ENCODE measurements at places on chromosomes 3 and 15.

DNA sequence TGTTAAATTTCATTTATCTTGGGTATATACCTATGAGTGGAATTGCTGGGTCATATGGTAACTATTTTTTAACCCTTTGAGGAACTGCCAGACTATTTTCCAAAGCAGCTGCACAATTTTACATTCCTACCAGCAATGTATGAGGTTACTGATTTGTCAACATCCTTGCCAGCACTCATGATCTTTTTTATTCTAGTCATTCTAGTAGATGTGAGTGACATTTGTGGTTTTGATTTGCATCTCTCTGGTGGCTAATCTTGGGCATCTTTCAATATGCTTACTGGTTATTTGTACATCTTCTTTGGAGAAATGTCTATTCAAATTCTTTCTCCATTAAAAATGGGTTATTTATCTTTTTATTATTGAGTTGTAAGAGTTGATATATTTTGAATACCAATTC, 21.3 kb upstream of the LRRC58 start:
- no peak for DNase-seq

DNA sequence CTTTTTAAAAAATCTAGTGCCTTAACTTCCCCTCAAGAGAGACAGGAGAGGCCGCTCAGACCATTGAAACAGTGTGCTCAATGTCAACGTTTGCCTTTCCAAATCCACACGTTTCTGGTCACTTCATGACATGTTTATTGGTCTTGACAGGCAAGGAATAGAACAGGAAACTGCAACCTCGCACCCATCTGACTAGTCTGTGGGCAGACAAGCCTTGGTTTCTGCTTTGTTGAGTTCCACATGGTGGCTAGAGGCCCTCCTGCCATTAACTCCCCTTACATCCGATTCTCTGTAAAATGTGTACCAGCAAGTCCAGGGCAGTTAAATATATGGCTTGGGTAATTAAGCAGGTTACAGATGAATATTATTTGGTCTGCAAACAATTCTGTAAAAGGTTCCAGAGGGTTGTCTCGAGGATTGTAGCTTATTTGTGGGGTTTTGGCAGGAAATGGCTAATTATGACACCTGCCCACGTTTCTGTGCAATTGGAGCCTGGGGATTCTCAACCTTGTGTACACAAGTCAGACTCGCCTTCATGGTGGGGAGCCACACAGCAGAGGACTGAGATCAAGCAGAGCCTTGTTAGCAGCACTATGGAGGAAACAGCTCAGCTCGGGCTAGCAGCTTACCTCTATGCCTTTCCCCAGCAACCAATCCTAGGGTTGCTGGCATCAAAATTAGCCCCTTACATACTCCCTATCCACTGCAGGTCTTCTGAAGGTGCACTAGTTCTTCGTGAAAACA, 317.5 kb upstream of the IGF1R start:
- no peak for DNase-seq

- no peak for DNase-seq
Measured at GRCh38 chr15:70180186-70180875, 82.6 kb upstream of the TLE3 start.

DNA sequence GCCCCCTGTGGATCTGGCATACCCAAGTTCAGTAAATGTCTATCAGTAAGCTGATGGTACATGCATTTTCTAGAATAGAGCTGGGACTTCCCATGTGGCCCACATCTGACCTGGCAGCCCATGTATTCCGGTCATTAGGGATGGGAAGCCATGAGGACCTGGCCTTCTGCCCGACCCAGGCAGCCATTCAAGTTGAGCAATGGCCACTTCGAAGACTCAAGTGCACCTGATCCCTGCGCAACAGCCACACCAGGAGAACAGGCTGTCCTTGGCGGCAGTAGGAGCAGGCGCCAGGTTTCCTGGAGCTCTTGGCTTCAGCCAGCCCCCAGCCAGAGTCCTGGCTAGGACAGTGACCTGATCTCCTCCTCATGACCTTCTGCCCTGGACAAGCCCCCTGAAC, 14.6 kb downstream of the HEMK1 start:
- no peak for DNase-seq

GRCh38 chr3:127360647-127361046, 72.8 kb upstream of the PRR20G start:
- no peak for DNase-seq

DNA sequence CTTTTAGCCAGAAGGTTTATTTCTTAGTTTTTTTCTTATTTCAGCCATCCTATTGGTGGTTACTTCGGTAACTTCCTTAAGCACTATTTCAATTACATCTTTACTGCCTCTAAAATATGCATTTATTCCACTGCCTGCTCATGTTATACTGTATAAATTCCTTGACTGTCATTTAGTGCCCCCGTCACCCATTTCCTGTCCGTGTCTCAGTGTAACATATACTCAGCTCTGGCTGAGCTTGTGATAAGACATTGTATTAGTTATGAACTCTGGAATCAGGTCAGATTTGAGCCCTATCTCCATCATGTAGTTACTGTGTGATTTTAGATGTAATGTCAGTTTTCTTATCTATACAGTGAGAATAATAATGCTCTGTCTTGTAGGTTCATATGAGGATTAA, 24.2 kb downstream of the PIAS1 start:
- no peak for DNase-seq

- no peak for DNase-seq
Measured at GRCh38 chr3:159185443-159186050, 383.7 kb downstream of the MFSD1 start.

- no peak for DNase-seq
Measured at GRCh38 chr3:53921296-53921695, 29.6 kb upstream of the SELENOK start.

DNA sequence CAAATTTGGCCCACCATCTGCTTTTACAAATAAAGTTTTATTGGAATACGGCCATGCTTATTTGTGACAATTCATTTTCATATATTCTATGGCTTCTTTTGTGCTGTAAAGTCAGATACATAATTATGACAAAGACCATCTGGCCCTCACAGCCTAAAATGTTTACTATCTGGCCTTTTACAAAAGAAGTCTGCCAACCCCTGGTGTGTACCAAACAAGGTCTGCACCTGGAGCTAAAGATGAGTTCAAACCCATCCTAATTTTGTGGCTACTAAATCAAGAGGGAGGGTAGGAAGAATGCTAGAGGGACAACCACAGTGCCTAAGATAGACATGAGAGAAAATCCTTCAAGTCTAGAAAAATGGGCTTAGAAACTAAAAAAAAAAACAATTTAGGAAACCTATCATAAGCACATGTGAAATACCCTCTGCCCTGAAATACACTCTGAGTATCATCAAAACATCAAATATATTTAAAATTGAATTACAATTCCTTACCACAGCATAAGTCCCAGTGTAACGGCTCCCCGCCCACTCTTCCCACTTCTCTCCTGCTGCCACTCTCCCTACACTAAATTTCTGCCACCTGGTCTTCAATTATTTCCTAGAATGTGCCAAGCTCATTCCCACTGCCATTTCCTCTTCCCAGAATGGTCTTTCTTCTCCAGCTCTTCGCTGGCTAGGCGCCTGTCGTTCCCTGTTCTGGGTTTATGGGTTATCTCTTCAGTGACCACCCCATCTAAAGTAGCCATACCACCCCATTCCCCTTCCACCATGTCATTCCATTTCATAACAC, 950.7 kb upstream of the CFAP20DC start:
- no peak for DNase-seq

- DNase-seq, result no peak
Measured at GRCh38 chr15:70605606-70606410, 157.6 kb downstream of the UACA start.

- DNase-seq, result no peak
Measured at GRCh38 chr15:66757521-66757920, 55.5 kb downstream of the SMAD6 start.

DNA sequence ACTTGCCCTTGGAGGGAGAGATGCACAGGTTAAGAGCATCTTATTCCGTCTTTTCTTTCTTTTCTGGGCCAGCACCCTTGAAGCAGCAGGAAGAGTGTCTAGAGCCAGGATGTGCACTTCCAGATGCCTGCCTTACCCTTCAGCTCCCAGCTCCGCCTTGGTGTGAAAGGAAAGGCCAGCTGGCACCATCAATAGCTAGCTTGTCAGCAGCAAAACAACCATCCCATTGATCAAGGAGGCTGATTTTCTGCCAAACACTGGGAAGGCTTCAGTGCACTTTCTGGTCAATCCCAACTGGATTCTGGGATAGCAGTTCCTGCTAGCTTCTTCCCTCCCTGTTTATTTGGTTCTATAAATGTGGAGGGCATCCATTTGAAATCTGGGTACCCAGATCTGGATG, 110.9 kb upstream of the GALNT15 start:
- no peak for DNase-seq

DNA sequence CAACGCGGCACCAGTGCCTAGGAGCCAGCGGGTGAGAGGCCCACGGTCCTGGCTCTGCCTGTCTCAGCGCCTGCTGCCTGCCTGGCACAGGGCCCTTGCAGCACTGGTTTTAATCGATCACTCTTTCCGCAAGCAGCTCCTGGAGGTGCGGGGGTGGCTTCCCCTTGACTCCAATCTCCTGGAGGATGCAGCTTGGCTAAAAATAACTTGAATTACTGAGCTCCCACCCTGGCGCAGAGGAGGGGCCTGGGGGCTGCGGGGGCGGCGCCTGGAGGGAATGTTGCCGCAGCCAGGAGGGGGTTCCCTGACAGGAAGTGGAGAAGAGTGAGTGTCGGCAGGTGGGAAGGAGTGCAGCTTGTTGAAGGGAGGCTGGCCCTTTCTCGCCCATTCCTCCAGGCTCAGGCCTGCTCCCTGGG, 9.9 kb upstream of the RPL29 start:
- DNase-seq, result no peak

DNA sequence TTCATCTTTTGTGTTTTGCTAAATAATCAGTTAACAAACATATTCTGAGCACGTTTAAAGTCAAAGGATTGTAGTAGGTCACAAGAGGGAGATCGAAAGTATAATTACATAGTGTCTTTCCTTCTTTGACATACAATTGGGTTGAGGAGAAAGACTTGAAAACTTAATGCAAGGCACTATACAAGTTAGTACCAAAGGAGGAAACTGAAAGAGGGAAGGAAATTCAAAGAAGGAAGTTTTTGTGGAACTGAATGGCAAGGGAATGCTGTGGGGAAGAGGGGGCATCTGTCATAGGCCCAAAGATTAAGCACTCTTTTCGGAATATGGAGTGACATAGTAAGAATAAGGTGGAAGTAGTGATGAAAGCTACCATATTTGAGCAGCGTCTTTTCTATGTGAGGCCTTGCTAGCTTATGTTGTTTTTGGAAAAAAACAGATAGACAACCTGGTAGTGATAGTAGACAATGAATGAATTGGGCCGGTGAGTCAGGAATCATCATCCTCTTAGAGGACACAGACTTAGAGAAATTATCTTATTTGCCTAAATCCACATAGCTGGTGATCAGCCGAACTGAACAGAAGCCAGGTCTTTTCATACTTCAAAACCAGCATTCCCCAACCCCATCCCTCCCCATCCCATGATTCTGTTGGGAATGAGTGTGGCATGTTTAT, 10.2 kb downstream of the MBNL1 start:
- no peak for DNase-seq

DNA sequence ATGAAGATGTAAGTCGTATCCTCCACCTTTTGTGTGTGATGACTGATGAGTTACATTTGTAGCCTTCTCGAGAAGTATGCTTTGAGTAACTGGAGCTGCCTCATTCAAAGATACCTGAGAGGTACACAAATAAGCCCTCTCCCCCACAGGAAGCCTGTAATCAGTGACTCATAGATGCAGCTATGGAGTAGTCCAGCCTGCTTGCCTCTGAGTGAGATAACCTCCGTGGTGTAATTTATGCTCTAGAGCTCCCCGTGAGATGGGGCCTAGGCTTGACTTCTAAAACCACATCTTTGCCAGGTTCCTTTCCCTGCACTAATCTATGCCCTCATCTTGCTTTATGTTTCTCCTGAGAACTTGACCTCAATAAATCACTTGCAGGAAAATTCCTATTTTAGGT, 291.7 kb downstream of the SUCLG2 start:
- no peak for DNase-seq

- DNase-seq, result no peak
Measured at GRCh38 chr3:172213904-172214303, 174.5 kb downstream of the FNDC3B start.

GRCh38 chr15:75347222-75348033, 589 bp downstream of the NEIL1 start:
- DNase-seq, result peak; percentile 40

GRCh38 chr3:72169120-72169519, 384.2 kb upstream of the PROK2 start:
- no peak for DNase-seq

- DNase-seq, result no peak
Measured at GRCh38 chr3:179416681-179417080, 34.6 kb downstream of the GNB4 start.

- no peak for DNase-seq
Measured at GRCh38 chr15:48085591-48085930, 35.2 kb upstream of the SLC24A5 start.

- DNase-seq, result no peak
Measured at GRCh38 chr15:90623854-90624253, 93.3 kb upstream of the BLM start.

- no peak for DNase-seq
Measured at GRCh38 chr15:72196409-72197040, 1.1 kb downstream of the GRAMD2A start.

- no peak for DNase-seq
Measured at GRCh38 chr15:69910514-69910913, 187.2 kb downstream of the TLE3 start.

GRCh38 chr3:26630669-26631389, 8.3 kb downstream of the LRRC3B start:
- DNase-seq, result no peak

All from effector CD4-positive, alpha-beta T cell (primary cell).